ENCODE measurements at places on chromosomes 1 and 21. TPM values are rescaled to one million over a fixed set of nuclear protein-coding genes. Genes with fewer than 3 reads are reported as not detected.

NUF2 gene
- 3.5 TPM for total RNA-seq

ADGRL4 gene
- total RNA-seq: 6.9 TPM

PTCH2 gene
- 0.33 TPM for total RNA-seq

ST6GALNAC3 gene
- 0.99 TPM for total RNA-seq

RGS1 gene
- total RNA-seq: not detected
